ENCODE measurements at places on chromosomes 7 and 10.
A peak's percentile ranks its signal among the peaks of the same experiment; 100 is the strongest.

GRCh38 chr10:47183704-47184041 is 116.3 kb upstream of the GDF10 start:
- DNase-seq: no peak

- no peak for DNase-seq
Observed at GRCh38 chr7:38224392-38224791, 46.3 kb downstream of the STARD3NL start.

DNA sequence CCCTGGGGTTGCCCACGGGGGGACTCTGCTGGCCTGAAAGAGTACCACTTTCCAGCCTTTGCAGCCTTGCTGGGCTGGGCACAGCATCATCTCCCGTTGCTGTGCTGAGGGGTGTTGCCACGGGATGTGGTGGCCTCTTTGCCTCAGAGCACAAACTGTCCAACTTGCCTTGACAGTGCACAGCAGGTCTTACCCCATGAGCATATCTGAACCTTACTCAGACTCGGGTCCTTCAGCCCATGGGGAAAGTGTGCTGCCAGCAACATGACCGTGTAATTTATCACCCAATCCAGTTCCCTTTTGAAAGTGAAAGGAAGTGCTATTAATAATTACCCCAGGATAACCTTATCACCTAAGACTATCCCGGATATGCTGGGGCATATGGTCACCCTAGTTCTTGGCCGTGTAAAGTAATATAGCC is 46.8 kb downstream of the TBXAS1 start:
- DNase-seq: no peak

- DNase-seq: no peak
Observed at GRCh38 chr7:23106823-23107663, 1.5 kb downstream of the KLHL7 start.

- DNase-seq: no peak
Observed at GRCh38 chr7:48964074-48964473, 39.7 kb downstream of the CDC14C start.

DNA sequence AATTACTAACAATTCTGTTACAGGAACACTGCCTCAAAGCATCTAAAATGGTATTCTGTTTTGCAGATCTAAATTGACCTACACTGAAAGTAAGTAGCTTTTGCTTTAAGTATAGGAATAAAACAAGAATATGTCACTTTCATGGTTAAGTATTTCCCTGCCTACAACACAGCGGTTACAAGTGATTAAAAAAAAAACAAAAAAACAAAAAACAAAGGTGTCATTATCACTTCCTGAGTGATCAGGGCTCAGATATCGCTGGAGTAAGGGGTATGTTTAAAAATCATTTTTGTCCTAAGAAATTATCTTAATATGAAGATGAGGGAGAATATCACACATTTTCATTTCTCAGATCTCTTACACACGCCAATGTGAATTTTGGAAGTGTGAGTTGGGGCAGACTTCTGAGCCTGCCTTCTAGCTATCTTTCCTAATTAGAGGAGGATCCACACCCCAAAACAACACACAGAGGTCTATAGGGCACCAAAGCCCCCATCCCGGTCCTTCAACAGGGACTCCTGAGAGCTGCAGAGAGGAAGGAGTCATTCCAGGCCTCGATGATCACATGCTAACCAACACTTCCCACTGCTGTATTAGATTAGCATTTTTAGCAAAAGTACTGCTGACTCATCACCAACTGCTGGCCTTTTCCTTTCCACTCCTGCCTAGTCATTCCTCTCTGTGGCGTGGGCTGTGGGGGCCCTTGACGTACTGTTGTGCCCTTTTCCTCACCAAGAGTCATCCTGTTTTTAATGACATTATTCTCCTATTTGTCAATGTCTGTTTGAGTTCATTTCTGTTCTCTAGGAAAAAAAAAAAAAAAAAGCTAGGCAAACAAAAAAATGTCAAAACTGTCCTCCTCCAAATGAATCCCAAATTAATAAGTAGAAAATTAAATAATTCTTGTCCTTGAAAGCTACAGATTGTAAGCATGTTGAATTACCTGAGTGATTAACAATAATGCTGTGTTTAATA is 31.2 kb downstream of the PRTFDC1 start:
- no peak for DNase-seq

GRCh38 chr10:103645141-103646054 is 151.9 kb downstream of the NEURL1 start:
- DNase-seq: peak; percentile 86

DNA sequence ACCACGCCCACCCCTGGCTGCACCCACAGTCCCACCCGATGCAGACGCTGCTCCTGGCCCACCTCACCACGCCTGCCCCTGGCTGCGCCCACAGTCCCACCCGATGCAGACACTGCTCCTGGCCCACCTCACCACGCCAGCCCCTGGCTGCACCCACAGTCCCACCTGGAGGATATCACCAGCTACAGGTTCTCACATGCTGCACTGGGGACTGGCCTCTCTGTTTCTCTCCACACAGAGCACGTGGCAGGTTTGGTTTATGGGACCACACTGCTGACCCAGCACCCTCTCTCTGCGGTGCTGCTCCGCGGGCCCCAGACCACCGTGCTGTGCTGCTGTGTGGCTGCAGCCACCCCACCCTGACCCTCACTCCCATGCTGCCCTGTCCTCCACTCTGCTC is 120.9 kb downstream of the VIPR2 start:
- peak; percentile 50 for DNase-seq

- no peak for DNase-seq
Observed at GRCh38 chr7:95737828-95738505, 34.4 kb upstream of the DYNC1I1 start.

GRCh38 chr10:130002606-130003005 is 38.5 kb upstream of the EBF3 start:
- no peak for DNase-seq

GRCh38 chr7:140570120-140570519 is 70.5 kb downstream of the DENND2A start:
- no peak for DNase-seq

DNA sequence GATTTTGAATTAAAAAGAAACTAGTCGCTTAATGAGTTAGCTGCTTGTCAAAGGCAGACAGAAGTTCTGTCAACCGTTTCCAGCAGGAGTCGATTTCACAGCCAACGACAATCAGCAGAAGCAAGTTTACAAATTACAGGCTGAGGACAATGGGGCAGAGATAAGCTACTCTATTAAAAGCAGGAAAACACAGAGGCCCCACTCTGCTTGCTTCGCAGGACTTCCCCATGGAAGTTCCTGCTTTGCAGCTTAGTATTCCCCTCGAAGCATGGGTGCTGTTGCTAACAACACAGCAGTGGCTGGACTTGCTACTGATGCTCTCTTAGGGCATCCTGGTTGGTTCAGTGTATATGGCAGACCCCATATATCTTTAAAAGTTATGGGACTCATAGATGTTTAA is 50.8 kb upstream of the KLF6 start:
- DNase-seq: no peak

DNA sequence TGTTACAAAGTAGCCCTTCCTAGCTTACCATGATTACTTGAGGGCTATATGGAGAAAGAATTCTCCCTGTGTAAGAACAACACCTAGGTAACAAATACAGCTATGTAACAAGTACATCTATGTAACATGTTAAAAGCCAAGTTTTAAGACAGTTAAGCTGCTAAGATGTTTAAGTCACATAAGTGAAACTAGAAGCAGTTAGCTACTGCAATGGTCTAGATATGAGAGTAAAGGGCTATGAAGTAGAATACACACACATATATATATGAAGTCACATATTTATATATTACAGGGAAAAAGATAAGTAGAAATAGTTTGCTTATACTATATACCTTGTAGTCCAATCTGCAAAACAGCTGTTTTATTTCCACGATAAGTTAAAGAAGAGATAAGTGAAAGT is 14.4 kb downstream of the POT1 start:
- no peak for DNase-seq

- no peak for DNase-seq
Observed at GRCh38 chr10:101512738-101513137, 75.3 kb downstream of the POLL start.

GRCh38 chr7:130850956-130851355 is 116.9 kb upstream of the KLF14 start:
- no peak for DNase-seq

GRCh38 chr10:12535656-12536055 is 186.3 kb downstream of the CAMK1D start:
- DNase-seq: no peak

DNA sequence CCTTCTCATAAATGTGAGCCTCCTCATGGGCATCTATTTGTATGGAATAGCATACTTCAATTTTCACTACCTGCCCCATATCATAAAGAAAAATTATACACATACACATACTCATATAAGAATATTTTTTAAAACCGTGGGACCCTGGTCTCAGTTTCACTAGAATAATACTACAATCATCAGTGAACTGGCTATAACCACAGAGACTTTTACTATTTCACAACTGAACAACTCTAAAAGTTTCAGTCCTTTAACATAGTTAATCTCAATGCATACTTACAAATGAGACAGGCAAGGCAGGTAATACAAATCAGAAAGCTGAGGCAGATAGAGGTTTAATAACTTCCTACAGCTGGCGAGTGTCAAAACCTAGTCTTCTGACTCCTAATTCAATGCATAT is 83.1 kb downstream of the LRRN3 start:
- no peak for DNase-seq

DNA sequence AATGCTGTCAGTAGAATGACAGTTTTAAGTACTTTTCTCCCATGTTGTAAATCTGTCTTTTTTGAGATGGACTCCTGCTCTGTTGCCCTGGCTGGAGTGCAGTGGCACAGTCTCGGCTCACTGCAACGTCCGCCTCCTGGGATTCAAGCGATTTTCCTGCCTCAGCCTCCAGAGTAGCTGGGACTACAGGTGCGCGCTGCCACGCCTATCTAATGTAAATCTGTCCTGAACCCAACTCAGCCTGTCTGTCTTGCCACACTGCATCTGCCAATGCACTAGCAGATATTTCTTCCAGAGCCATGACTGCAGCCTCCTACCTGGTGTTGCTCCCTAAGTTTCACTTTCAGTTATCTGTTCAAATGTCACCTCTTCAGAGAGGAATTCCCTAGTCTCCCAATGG is 264.1 kb downstream of the PHF14 start:
- DNase-seq: no peak

- peak; percentile 43 for DNase-seq
Observed at GRCh38 chr7:157609932-157610640, 273.3 kb downstream of the DNAJB6 start.

- no peak for DNase-seq
Observed at GRCh38 chr7:20220921-20221547, 3.9 kb upstream of the MACC1 start.

GRCh38 chr10:76052682-76053503 is 621.5 kb downstream of the LRMDA start:
- DNase-seq: no peak

DNA sequence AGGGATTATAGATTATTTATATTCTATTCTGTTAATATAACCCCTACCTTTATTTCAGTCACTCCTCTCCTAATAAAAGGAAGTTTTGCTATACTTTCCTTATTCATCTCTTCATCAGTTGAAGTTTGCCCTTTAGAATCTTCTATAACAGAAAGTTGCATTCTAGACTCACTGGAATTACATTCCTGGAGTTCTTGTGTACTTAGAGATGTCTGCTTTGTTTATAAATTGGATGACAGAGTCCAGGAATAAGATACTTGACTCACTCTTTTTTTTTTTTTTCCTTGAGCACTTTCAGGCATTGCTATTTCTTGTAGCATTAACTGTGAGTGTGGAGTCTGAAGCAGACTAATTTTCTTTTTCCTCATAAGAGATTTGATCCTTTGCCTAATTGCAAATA is 640.8 kb downstream of the XPNPEP1 start:
- no peak for DNase-seq

DNA sequence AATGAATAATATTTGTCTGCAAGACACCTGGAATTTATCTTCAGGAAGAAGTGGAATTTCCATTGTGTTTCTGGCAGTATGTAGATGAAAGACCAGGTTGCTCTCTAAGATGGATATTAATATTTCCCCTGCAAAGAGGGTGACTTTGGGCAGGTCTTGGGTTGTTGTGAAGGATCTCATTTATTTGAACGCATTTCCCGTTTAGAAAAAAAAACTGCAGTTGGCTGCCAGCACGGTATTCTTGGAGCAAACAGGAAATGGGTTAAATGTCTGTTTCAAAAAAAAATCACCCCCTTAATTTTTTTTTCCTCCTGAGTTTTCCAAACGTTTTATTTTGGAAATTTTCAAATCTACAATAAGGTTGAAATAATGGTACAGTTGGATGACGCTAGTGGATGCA is 11.5 kb downstream of the EIF4H start:
- DNase-seq: no peak

DNA sequence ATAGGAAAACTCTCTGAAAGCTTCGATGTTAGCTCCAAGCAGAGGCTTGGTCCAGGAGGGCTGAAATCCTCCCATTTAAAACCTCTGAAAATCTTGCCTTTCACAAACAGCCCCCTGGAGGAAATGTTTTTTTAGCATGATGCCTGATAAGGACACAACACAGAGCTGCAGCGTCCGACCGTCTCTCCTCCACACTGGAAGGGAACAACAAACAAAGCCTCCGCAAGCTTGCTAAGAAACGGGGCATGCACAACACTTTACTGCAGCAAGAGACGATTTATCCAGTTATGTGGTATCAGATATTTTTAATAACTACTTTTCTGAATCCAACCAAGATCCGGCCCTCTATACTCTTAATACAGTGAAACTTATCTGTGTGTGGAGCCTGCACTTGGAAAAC is 182.3 kb downstream of the PTPRN2 start:
- DNase-seq: no peak

DNA sequence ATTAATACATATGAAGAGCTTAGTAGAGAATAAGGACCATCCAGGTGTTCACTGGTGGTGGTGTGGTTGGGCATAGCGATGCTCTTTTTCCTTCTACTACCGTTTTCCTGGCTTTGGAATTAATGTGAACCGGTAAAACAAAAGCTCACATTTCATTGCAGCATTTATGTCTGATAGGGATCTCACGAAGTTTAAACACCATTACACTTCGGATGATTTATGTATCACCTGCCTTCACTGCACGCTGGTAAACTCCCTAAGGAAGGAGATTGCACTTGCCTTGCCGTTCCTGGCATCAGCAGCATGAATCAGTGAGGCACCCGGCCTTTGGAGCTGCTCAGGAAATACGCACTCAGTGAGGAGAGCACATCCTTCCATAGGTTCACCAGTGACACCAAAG is 47.5 kb downstream of the WIPF3 start:
- DNase-seq: no peak

GRCh38 chr7:113092762-113093161 is 6.1 kb upstream of the GPR85 start:
- DNase-seq: no peak

DNA sequence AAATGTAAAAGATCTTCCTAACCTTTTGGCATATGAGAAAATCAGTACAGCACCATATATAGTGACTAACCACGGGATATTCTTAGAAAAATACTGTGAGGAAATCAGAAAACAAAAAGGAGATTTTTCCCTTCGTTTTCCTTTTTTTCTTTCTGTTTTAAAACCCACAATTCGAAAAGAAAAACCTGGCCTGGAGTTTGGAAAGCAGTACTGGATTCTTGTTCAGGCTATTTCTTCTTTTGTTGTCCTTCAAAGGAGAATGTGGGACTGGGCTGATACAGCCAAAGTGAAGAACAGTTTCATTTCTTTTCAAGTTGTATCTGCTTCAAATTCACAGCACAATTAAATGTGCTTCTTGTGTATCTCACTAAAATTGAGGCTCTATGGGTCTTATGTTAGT is 156.8 kb upstream of the PHYHIPL start:
- no peak for DNase-seq

Data from sigmoid colon (tissue), 7 donors.